ENCODE measurements at places on chromosomes 11 and 22.

- DNase-seq, result no peak
Observed at GRCh38 chr11:15897211-15897960, 459.0 kb downstream of the SOX6 start.

DNA sequence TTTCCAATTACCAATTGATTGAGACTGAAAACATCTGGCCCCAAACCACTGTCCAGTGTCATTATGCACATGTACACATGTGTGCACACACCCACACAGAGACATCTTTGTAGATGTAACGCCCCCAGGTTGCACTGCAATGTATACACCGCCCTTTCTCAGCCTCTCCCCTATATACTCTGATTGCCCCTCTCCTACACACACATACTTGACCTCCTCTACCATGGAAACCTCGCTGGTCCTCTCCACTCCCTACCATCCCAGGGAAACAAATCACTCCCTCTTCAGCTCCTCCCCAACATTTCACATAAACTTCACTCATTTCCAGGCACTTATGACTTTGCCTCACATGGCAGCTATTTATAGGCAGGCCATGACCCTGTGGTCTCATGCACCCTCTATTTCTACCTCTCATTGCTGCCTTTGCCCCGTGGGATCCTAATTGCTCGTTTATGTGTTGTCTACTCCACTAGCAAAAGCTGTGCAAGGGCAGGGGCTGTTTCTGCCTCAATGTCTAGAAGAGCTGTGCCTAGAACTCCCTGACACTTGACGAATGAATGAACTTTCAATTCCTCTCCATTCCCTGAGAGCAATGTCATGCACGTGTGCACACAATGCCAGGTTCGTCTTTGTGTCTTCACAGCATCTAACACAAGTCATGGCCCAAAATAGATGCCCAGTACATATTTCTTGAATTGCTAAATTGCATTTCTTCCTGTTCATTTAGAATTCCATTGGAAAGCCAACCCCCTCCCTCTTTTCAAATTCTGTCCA is 10.0 kb upstream of the TMA7B start:
- no peak for DNase-seq

DNA sequence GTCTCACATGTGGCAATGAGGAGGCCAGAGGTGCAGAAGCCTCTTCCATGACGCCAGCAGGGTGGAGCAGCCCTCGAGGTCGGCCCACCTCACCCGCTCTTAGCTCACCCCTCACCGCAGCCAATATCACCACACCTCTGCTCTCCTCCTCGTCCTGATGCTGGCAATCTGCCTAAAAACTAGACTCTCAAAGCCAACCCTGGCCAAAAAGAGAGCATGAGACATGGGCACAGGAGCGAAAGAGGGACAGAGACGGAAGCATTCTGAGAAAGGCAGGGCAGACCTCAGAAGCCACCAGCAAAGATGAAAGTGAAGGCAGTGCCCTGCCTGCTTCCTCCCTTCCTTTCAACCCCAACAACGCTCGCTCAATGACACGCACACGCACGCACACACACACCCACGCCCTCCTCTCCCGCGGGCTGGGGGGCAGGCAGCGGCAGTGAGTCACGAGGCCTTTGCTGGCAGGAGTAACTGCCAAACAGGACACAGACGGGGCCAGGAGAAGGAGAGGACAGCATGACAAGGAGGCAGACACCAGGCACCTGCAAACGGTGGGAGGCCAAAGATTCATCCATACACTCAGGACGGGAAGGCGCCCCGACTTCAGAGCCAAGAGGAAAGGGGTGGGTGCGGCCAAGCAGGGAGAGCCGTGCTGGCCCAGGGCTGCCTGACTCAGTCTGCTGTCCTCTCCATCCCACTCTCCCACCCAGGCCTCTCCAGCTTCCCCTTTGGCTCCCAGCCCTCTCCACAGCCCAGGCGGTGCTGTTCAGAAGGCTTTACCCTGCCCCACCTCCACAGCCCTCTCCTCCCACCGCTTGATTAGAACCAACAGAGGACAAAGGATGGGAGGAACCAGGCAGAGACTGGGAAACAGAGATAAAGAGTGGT is 11.4 kb downstream of the IGSF9B start:
- DNase-seq, result peak; percentile 59

- DNase-seq, result no peak
Observed at GRCh38 chr11:64206457-64207255, at the start of gene FERMT3. Gene FERMT3 (plus strand): TSS chr11:64206721. CDS start chr11:64207365, 644 bp downstream.

DNA sequence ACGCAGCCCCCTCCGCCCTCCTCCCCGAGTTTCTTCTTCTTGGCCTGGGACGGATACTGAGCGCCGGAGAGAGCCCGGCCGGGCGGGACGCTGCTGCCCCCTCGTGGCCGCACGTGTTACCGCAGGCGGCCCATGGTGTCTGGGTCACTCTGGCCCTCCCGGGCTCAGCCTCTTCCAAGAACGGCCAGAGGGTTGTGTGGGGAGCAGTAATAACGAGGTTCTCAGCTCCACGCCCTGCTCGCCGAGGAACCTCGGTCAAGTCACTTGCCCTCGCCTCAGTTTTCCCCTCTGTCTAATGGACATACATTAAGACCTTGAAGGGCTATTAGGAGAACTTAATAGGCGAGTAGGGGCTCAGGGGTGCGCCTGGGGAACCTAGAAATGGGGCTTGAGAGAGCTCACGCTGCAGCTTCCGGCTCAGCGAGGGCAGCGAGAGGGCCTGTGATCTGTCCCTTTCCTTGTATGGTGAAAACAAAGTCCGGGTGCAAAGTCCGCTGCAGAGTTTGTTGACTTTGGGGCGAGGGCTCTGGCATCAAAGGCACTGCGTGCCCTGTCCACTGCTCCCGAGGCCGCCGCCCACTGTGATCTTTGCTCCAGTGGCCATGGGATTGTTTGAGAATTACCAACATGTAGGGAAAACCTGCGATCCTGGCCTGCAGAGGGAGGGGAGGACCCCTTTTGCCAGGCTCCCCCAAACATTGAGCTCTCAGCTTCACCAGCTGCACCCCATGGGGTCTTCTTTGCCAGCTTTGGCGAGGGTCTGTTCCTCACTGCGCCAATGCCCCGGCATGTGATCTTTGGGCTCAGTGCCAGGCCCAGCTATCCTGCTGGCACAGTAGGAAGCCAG is 14.4 kb upstream of the LRP5 start:
- peak; percentile 19 for DNase-seq

GRCh38 chr11:15780837-15781236 is 575.5 kb downstream of the SOX6 start:
- no peak for DNase-seq

DNA sequence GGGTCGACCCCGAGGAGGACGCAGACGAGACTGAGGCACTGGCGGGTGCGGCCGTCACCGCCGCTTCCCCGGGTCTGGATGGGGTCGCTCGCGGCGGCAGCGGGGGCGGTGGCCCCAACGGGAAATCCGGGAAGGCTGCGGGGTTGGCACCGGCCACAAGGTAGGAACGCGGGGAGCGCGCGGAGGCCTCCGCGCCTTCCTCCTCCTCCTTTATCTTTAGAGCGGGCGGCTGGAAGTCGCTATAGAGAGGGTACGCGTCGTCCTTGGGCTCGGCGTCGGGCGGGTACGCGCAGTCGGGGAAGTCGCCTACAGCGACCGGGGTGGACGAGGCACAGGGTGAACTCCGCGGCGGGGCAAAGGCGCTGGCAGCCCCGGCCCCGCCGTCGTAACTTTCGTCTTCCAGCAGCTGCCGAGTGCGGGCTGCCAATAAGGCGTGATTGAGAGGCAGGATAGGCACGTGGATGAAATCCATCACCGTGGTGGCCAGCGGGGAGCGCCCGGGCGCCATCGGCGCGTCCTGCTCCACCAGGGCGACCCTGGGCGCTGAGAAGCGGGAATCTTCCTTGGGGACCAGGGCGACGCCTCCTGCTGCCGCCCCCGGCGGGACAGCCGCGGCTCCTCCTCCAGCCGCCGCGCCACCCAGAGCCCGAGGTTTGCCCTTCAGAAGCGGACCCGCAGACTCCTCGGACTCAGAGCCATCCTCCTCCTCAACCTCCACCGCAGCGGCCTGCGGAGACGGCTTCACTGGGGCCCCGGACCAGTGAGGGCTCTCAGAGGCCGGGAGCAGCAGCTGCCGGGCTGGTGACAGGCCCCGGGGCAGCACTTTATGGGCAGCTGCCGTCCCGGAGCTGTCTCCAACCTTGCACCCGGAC is 1.7 kb downstream of the PGR start:
- DNase-seq, result no peak

DNA sequence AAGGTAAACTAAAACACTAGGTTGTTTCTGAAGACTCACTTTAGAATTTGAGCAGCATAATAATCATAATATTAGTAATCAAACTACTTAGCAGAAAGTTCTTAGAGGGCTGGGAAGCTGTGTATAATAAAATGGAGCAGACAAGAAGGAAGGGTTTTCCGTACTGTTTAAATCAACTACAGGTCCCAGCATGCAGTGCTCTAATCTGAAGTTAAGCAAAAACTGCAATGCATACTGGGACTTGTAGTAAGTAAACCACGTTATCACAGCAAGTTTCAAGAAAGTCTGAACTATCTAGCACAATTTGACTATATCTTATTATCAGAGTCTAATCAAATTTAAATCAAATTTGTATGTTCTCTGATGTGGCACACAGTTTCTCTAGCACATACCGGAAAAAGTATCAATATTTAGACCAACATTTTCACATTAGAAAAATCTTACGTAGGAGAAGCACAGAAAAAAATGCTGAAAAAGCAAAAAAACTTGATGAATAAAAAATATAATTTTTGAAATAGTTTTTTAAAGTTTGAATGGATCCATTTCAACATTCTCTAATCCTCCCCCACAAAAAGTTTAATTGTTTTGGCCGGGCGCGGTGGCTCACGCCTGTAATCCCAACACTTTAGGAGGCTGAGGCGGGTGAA is 8.2 kb downstream of the PHF21A start:
- no peak for DNase-seq

GRCh38 chr11:39674024-39674423 is 1785.4 kb downstream of the LRRC4C start:
- DNase-seq, result no peak

DNA sequence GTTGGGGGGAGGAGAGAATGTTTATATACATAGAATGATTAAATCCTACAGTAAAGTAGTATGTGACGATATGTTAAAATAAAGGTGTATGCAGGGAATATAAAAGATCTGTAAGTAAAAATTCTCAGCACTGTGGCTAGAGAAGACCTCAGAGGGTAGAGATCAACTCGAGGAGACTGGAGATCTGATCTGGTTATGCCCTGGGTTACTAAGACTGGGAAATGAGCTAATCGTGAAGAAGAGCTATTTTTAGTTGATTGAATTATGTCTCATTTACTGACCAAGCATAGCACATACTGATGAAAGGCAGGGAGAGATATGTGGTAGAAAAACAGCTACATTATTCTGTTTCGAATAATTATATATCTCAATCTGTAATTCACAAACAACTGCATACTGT is 42.8 kb upstream of the ALKBH3 start:
- DNase-seq, result no peak

DNA sequence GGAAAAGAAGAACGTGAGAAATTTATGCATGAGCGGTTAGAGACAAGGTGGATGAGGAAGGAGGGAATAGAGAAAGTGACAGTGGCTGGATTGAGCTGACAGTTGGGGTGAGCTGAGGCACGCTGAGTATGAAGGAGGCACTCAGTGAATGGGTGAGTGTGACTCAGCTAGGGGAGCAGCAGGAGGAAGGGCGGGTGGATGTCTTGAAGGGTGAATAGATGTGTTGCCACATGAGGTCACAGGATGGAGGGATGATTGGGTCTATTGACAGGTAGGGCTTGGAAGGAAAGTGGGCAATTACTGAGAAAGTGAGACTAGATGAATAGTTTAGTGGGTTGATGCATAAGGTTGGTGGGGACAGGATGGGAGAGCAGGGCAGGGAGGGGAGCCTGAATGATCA is 8.0 kb downstream of the IFITM10 start:
- no peak for DNase-seq

- DNase-seq, result no peak
Observed at GRCh38 chr11:107769189-107769588, 57.3 kb upstream of the SLN start.

DNA sequence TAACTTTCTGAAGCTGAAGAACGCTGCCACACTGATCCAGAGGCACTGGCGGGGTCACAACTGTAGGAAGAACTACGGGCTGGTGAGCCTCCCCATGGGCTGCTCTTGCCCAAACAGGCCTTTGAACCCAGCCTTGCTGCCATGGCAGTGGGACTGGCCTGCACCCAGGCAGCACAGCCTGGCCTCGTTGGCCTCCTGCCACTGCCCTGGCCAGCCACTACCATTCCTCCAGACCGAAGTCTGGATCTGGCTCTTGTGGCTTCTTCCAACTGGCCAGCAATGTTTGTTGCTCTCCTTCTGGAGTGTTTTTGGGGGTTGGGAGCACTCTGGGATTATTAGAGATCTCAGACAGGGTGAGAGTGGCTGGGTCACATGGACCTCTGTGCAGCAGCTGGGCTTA is 51.0 kb downstream of the MYO7A start:
- DNase-seq, result no peak

GRCh38 chr11:11290354-11290753 is 62.7 kb downstream of the CSNK2A3 start:
- no peak for DNase-seq

DNA sequence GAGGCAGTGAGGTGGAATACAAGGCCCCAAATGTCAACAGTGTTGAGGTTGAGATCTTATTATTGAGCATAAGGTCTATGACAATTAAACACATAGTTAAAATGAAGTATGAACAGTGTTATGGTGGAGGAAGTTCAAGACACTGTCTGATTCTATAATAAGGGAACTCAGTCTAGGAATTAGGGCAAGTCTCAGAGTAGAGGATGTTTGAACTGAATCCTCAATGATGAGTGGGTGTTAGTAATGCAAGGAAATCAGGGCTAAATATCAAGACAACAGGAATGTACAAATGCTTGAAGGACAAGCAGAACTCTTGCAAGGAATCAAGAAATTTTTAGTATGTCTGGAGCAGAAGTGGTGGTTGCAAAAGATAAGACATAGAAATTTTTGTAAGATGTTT is 53.0 kb downstream of the CWC15 start:
- no peak for DNase-seq

- DNase-seq, result no peak
Observed at GRCh38 chr11:10308201-10308954, 3.5 kb downstream of the ADM start.

DNA sequence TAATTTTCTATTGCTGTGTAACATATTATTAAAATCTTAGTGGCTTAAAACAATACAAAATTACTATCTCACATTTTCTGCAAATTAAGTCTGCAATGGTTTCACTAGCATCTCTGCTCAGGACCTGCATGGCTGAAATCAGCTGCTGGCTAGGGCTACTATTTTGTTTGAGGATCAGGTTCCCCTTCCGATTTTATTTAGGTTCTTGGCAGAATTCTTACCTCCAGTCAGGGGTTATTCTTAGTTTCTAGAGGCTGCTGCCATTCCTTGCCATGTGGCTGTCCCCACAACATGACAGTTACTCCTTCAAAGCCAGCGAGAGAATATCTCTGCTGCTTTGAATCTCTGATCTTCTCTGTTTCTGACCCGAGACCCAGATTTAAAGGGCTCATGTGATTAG is 424.5 kb upstream of the ANO5 start:
- no peak for DNase-seq

- DNase-seq, result no peak
Observed at GRCh38 chr22:45008186-45008681, 1.6 kb downstream of the PHF21B start.

Data from stimulated activated CD4-positive, alpha-beta T cell treated with anti-CD3 and anti-CD28 coated beads, TNF-alpha, amount 100 ng/mL, for 1 hour (primary cell).